ENCODE measurements at places on chromosomes 7 and 10.

- DNase-seq, result no peak
Measured at GRCh38 chr7:157233677-157234076, 95.0 kb downstream of the UBE3C start.

DNA sequence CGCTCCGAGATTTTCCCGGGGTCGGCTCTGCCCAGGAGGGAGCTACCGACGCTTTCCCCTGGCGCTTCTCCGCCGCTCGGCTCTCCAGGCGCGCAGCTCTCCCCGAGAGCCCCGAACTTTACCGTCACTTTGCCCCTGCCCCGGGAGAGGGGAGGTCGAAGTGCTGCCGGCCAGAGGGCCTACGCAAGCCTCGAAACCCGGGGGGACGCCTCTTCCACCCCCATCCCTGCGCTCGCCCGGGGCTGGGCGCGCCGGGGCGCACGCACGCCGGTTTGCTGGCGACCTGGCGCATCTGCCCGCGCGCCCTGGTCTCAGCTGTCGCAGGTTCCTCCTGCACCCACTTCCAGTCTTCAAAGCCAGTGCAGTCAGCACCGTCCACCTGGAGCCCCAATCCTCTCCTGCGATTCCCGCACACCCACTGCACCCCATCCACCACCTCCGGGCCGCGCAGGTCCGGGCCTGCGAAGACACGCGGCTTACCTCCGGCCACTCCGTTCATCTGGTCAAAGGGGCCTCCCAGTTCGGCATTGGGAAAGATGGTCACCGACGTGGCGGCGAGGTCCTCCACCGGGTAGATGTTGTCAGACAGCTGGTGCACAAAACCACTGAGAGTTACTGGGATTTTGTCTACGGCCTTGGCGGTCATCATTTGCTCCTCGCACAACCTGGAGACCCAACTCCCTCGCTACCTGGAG lies 638 bp downstream of the EGR2 start:
- no peak for DNase-seq

- no peak for DNase-seq
Measured at GRCh38 chr10:28850784-28851183, 173.5 kb downstream of the BAMBI start.

DNA sequence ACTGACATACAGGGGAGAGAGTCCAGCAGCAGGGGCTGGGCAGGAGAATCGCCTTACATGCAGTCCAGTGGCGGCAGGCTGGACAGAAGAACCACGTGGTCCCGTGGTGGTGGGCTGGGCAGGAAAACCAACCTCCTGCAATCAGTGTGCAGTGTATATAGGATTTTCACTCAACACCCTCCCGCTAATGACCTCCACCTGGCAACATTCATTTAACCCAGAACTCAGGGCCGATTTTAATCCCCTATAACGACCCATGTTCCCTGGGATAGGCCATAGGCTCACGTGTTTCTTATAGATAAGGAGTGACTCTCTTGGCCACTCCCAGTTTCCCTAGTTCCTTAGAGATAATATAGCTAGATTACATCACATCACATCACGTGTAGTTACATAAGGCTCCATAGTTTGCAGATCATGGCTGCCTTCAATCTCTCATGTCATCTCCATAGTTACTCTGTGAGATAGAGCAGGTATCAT lies 19.4 kb downstream of the MTURN start:
- DNase-seq, result no peak

- DNase-seq, result no peak
Measured at GRCh38 chr10:101668566-101668965, 26.4 kb downstream of the FBXW4 start.

GRCh38 chr10:49834976-49835375 lies 72.9 kb upstream of the OGDHL start:
- no peak for DNase-seq

DNA sequence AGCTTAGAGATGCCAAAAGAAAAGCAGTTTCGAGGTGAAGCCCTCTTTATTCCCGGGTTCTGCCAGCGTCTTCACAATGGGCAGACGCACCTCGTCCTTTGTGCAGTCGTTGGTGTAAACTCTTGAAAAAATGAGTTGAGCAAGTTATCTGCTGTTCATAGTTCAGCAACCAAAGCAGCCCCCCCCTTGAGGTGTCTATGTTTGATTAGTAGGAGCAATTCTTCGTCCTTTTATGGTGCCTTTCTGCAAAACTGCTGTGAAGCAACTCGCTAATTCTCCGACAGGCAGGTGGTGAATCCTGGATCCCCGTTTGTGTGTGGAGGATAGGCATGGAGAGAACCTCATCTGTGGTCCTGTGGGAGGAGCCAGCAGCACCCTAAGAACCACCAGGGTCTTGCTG lies 234.5 kb downstream of the GLRX3 start:
- no peak for DNase-seq

DNA sequence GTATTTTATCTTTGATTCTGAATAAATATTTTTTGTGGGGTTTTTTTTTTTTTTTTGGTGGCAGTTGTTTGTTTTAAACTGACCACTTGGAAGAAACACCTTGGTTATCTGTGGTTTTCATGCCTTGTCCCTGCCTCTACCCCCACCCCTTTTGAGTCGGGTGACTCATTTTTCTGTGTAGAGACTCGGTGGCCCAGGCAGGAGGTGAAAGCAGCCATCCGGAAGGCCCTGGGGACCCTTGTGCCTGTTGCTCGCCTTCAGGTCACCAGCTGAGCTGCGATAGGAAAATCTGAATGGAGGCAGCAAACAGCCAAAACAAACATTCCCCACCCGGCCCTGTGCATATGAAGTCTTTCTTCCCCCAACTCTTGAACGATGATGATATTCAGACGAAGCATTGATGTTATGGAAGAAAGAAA lies 22.8 kb downstream of the CYP17A1 start:
- DNase-seq, result peak; percentile 60

- no peak for DNase-seq
Measured at GRCh38 chr7:26593393-26593792, 271.0 kb downstream of the SKAP2 start.

DNA sequence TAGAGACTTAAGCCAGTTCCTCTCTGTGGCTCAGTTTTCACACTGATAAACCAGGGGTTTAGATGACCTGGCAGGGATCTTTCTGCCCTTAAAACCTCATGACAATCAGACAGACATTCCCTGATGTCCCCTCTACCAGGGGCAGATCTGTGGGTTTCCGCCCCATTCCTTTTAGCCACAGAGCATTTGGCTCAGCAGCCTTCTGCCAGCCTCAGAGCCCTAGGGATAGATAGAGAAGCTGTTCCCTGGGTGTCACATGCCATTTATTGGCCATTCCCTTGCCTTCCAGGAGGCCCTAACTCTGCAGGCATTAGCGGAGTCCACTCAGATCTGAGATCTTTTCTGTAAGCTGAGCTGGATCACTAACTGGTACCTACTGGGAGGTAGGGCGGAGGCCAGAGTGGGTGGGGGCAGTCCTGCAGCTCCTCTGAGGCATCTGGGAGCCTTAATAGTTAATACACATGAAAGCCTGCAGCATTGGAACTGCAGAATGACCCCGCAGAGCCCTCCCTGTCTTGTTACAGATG lies 101.5 kb downstream of the ZMIZ1 start:
- DNase-seq, result no peak

DNA sequence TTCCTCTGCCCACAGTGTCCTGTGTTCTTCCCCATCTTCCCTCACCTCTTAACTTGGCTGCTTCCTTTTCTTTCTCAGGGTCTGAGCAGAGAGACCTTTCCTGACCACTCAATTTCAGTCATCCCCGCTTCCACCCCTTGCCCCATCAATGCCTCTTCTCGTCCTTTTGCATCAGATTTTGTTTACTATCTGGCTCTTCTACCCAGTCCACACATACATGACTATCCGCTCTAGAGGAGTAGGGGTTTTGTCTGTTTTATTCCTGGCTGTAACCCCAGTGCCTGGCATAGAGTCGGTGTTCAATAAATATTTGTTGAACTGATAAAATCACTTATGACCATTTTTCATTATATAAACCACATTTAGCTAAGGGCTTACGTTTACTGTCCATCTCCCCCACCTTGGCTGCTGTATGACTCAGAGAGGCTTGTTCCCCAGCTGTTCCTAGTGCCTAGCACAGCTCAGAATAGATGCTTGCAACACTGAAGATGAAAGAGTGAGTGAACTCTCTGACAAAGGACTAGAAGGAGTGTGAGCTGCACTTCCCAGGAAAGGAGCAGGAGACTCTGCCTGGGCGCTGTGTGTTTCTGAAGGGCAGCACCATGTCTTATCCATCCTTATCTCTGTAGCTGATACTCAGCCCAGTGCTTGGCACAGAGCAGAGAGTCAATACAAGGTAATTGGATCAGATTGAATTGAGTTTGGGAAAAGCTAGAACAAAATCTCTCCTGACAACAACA lies 21.9 kb downstream of the ARID5B start:
- no peak for DNase-seq

DNA sequence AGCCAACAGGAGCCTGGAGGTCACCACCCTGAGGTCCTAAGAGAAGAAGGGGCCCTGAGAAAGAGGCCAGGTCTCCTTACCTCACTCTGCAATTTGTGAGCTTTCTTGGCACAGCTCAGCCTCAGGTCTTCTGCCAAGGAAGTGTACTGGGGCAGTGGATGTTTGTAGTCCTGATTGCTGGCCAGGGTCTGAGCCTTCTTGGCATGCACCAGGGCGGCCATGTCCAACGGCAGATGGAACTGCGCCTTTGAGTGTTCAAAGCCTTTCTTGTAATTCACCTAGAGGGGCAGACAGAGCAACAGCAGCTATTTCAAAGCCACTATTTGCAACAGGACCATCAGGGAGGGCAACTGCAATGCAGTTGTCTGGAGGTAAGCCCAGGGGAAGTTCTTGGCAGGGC lies 51.7 kb downstream of the NRAP start:
- DNase-seq, result no peak

GRCh38 chr7:137366995-137367394 lies 23.5 kb upstream of the PTN start:
- no peak for DNase-seq

DNA sequence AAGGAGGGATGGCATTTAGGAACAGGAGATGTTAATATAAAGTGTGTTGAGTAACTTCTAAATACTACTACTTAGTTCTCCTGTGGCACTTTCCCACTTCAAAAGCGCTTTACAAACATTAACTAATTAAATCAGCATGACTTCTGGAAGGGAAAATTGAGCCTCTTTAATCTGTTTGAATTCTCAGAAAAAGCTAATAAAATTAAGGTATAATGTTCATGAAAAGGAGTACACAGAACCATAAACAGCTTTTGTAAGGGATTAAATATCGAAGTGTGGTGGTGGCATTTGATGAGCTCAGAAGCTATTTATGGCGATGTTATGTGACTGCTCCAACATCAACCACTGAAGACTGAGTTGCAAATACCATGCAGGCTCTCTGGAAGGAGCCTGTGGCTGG lies 10.2 kb upstream of the VAX1 start:
- no peak for DNase-seq

GRCh38 chr7:103870664-103871063 lies 118.8 kb downstream of the RELN start:
- DNase-seq, result no peak

- DNase-seq, result no peak
Measured at GRCh38 chr7:4000139-4000538, 682.0 kb upstream of the FOXK1 start.

DNA sequence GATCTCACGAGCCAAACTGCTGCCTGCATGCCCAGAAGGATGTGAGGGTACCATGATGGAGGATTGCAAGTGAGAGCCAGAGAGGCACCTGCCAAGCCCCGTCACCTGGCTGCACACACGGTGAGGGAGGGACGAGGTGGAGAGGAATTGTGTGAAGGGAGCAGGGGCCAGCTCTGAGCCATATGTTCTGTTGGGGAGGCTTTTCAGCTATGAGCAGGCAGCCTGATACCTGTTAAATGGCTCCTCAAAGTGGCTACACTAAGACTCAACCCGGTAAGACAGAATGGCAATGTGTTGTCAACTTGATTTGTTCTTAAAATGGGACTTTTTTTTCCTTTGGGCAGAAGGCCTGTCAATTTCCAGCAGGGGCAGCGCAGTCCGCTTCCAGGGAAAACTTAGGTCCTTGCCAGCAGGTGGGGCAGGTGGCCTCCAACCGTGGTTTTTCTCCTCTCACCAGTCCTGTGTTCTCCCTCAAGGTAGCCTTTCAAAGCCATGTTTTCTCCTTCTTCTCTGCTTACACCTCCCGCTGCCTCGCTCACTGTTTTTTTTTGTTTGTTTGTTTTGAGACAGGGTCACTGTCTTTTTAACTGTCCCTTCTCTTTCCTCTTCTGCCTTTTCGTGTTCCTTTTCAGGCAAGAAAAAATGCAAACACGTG lies 57.7 kb upstream of the ZNRF2 start:
- peak; percentile 51 for DNase-seq

DNA sequence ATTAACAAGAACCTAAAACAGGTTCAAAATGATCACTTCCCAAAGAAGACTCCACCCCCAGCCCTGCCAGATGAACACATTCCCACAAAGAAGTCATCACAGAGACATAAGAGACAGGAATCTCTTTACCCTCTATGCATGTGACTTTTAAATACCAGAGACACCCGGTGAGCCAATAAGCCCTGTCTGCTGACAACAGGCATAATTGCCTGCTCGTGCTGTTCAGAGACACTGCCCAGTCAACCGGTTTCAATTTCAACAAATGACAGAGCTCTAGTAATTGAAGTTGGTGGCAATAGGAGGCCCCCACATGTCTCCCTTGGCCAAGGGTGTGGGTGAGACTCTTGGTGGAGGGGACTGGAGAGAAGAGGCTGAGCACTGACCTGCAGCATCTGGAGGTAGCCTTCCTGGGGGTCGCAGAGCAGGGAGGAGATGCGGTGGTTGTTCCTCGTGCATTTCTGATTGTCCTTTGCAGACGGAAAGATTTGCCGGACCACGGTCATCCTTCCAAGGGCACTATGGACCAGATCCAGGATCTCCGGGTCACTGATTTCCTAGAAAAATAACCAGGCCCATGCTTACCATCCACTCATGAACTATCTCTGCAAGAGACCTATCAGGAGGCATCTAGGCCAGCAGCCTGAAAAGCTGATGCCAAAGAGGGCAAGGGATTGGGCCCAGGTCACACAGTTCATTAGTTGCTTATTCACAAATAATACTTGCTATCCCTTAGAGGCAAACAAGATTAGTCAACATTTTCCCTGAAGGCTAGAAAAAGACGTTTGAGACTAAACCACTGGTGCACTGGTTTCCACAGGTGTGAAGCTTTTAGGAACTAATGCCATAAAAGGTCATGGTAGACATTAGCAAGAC lies 497.7 kb downstream of the GRID1 start:
- no peak for DNase-seq

Data from renal cortical epithelial cell (primary cell).